CD4-positive, alpha-beta T cell treated with Interleukin-6 at 100 ng/mL for 8 hours (primary cell): ENCODE measurements at places on chromosomes 11 and 22.

GRCh38 chr11:34936945-34937629 lies 20.7 kb downstream of the PDHX start:
- DNase-seq = no peak

DNA sequence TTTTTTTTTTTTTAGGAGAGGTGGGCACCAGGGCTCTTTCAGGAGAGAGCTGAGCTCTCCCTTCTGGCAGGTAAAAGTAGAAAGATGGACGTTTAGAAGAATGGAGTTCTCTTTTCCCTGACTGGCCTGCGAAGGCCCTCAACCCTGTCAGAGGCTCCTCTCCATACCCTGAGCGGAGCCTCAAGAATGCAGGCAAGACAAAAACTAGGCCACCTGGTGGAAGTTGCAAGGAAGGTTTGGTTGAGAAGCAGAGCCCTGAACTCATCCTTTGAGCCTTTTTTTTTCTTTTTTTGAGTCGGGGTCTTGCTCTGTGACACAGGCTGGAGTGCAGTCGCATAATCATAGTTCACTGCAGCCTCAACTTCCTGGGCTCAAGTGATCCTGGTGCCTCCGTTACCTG lies 1.4 kb downstream of the OTOG start:
- DNase-seq = no peak

DNA sequence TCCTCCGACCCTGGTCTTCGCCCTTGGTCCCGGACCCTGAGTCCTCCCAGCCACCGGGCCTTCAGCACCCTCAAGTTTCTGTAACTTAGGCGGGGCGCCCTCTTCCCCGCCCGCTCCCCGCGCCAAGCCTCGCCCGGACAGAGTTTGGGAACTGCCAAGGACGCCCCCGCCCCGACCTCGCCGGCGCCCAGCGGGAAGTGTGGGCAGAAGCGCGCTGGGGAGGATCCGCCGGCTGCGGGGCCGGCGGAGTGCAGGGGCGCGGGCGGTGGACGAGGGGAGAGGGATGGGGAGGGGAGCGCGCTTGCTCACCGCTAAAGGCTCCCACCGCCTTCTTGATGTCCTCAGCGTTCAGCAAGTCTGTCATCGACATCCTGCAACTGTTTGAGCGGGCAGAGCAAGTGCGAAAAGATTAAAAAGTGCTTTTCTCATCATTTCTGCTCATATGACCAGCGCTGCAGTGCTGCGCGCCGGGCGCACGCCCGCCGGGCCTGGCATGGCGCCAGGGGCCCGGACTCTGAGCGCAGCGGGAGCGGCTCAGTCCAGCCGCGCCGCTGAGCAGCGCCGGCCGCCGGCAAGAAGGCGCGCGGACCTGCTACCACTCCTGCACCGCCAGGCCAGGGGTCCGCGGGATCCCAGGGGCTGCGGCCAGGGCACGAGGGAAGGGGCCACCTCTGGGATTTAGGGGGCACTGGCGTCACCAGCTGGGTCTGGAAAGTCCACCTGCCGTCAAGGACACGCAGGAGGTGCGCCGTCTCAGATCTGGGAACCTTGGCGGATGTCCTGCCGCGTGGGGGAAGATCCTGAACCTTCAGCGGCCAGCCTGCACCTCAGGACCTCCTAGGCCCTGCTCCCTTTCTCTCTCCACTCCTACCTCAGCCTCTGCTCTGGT lies at the start of gene PVALB:
TSS of gene PVALB (minus strand) at position 400 of the 889 bp plus-strand sequence. CDS start at position 370, 30 bp downstream.
- DNase-seq = no peak

DNA sequence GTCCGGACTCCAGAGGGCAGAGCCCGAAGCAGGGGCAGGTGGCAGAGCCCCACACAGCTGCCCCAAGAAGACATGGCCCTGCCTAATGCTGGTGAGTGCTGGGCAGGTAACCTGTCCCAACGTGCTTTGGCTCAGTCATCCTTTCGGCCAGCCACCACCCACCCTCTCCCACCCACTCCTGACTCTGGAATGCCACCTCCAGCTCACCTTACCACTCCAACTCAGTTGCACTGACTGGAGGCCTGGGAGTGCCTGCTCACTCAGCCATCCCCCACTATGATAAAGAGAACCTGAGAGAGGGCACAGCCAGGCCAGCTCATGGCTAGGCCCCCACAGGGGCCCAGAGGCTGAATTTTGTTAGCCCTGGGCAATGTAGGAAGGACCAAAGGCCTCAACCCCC lies 53.8 kb upstream of the MPEG1 start:
- no peak for DNase-seq

GRCh38 chr22:26215736-26216135 lies 46.5 kb downstream of the SEZ6L start:
- DNase-seq = no peak
